GM23338 (cell line): ENCODE measurements at places on chromosomes 5 and 9. TPM values are rescaled to one million over a fixed set of nuclear protein-coding genes. Genes with fewer than 3 reads are reported as not detected.
A peak's percentile ranks its signal among the peaks of the same experiment; 100 is the strongest.

DNA sequence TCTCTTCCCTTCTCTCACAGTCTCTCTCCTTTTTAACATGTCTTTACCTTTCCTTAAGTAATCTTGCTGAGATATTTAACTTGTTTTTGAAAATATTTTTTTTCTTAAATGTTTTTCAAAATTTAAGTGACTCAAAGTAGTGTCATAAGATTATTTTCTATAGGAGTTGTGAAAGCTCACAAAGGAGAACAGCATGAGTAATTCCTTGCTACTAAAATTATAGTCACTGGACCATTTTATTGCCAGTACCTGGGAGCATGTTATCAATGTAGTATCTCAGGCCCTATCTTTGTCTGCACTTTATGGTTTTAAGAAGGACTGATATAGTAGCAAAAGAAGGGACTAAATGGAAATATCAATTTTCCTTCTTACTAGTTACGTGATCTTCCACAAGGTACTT, 181.9 kb downstream of the TMEM232 start:
- no peak for DNase-seq
- H3K27ac ChIP-seq, result no peak overlapping the region

Gene DIMT1
- 37.9 and 53.0 TPM in 2 replicates for total RNA-seq

- peaks cover 16% of the 10 kb centered on the region for H3K4me1 ChIP-seq
- H3K36me3 ChIP-seq, result no peaks in the 10 kb centered on the region
- no peak for DNase-seq
- H3K4me3 ChIP-seq, result no peak overlapping the region
- peaks cover 13% of the 10 kb centered on the region for H3K27me3 ChIP-seq
- H3K27ac ChIP-seq, result no peak overlapping the region
These were observed 1.2 kb upstream of the CCDC183 start for GRCh38 chr9:136795000-136795348.

- no peak overlapping the region for H3K27ac ChIP-seq
- no peaks in the 10 kb centered on the region for H3K27me3 ChIP-seq
- H3K4me1 ChIP-seq, result no peaks in the 10 kb centered on the region
- DNase-seq, result no peak
- 0 out of 2 replicates have a peak, but pooled peaks cover 8% of the 10 kb centered on the region for H3K36me3 ChIP-seq
- no peak overlapping the region for H3K4me3 ChIP-seq
These were observed 60.4 kb downstream of the GHR start for GRCh38 chr5:42483472-42484154.

Gene FBP1
- total RNA-seq, result 2.5 and 3.3 TPM in 2 replicates

Gene CERCAM
- total RNA-seq, result 5.6 and 7.9 TPM in 2 replicates

DNA sequence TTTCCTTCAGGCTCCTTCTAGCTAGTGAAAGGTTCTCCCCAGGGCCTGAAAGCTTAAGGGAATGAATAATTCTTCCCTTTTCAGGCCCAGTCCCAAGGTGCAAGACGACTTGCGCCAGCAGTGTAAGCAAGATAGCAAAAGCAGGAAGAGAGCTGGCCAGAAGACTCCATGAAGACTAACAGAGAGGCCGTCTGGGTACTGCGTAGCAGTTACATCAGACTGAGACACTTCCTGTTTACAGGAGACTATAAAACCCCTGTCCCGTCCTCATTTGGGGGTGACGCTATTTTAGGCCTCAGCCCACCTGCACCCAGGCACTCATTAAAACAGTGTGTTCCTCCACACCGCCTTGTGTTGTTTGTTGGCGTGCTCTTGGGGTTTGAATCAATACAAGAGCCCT, 90.7 kb upstream of the MOCS2 start:
- DNase-seq, result no peak
- no peaks in the 10 kb centered on the region for H3K27me3 ChIP-seq
- H3K4me1 ChIP-seq, result no peaks in the 10 kb centered on the region
- no peak overlapping the region for H3K4me3 ChIP-seq
- no peaks in the 10 kb centered on the region for H3K36me3 ChIP-seq
- no peak overlapping the region for H3K27ac ChIP-seq

Gene ZNF346
- total RNA-seq, result 21.6 and 27.2 TPM in 2 replicates

GRCh38 chr5:15566306-15566705, 66.3 kb downstream of the FBXL7 start:
- H3K4me3 ChIP-seq, result no peak overlapping the region
- DNase-seq, result no peak
- no peaks in the 10 kb centered on the region for H3K27me3 ChIP-seq

DNA sequence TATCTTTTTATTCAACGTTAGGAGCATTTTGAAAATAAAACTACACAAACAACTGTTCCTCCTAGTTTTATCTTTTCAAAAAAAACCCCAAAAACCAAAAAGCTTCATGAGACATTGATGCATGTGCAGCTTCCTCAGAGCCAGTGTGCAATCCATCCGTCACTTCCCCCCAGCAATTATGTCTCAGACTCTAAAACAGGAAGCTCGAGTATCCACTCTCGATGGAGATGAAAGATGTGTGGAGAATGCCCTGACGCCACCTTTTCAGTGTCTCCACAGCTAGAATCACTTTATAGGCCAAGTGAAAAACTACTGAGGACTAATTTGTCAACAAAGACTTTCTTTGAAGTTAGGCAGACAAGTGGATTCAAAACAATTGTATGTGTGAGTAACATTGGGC, 408.9 kb upstream of the SMARCA2 start:
- no peaks in the 10 kb centered on the region for H3K4me1 ChIP-seq
- no peaks in the 10 kb centered on the region for H3K36me3 ChIP-seq
- H3K4me3 ChIP-seq, result no peak overlapping the region
- no peak overlapping the region for H3K27ac ChIP-seq

Gene DMXL1
- 40.5 and 41.7 TPM in 2 replicates for total RNA-seq

DNA sequence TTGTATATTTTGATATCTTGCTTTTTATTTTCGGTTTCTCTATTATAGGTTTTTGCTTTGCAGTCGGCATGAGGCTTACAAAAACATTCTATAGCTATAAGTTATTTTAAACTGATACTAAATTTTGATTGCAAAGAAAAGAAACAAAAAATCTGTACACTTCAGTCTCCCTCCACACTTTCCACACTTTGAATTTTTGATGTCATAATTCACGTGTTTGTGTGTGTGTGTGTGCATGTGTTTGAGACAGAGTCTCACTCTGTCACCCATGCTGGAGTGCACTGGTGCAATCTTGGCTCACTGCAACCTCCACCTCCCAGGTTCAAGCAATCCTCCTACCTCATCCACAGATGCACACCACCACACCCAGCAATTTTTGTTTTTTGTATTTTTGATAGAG, 124.9 kb downstream of the MRPS30 start:
- H3K36me3 ChIP-seq, result no peaks in the 10 kb centered on the region
- DNase-seq, result no peak
- H3K27me3 ChIP-seq, result no peaks in the 10 kb centered on the region

GRCh38 chr5:111284825-111285224, 60.6 kb downstream of the CAMK4 start:
- no peaks in the 10 kb centered on the region for H3K27me3 ChIP-seq
- no peak overlapping the region for H3K4me3 ChIP-seq
- no peak overlapping the region for H3K27ac ChIP-seq

DNA sequence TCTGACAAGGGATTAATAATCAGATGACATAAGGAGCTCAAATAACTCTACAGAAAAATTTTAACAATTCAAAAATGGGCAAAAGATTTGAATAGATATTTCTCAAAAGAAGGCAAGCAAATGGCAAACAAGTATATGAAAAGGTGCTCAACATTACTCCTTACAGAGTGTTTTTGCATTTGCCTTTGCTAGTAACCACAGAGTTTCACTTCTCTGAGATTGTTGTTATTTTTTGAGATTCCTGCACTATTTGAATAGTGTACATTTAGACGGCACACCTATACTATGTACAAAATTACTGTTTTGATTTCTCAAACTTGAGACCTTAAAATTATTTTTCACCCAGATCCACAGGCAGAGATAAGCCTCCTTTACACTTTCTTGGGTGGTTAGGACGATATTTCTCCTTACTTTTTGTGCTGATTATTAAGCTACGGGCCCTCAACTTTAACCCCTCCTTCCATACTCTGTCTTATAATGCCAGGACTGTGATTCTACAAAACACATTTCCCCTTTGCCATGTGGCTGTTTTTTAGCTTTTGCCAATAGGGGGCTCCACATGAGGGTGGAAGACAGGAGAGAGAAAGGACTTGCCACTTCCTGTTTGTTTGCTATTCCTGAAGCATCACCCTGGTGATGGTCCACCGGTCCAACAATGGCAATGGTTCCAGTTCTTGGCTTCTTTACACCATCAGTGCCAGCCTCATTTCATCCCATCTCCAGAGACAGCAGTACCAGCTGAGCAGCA, 65.0 kb upstream of the DAP start:
- H3K4me3 ChIP-seq, result no peak overlapping the region
- H3K27ac ChIP-seq, result no peak overlapping the region
- no peaks in the 10 kb centered on the region for H3K4me1 ChIP-seq
- no peaks in the 10 kb centered on the region for H3K27me3 ChIP-seq
- no peaks in the 10 kb centered on the region for H3K36me3 ChIP-seq
- peak; percentile 69 for DNase-seq

- no peak overlapping the region for H3K27ac ChIP-seq
- H3K4me1 ChIP-seq, result no peaks in the 10 kb centered on the region
- H3K4me3 ChIP-seq, result no peak overlapping the region
- no peak for DNase-seq
- no peaks in the 10 kb centered on the region for H3K27me3 ChIP-seq
These were observed 41.1 kb downstream of the DAP start for GRCh38 chr5:10719965-10720364.

- peak; percentile 83 for DNase-seq
- H3K36me3 ChIP-seq, result no peaks in the 10 kb centered on the region
- peak overlapping the region; percentile 10; the same call in 1 of the 2 replicates for H3K27ac ChIP-seq
- H3K27me3 ChIP-seq, result no peaks in the 10 kb centered on the region
These were observed 587.7 kb upstream of the GRAMD2B start for GRCh38 chr5:125835293-125836172.

Gene IFNA13
- not detected in 2 replicates for total RNA-seq

- no peak overlapping the region for H3K4me3 ChIP-seq
- no peak overlapping the region for H3K27ac ChIP-seq
- no peak for DNase-seq
- peaks cover 3% of the 10 kb centered on the region; the same call in 1 of the 2 replicates for H3K36me3 ChIP-seq
- H3K27me3 ChIP-seq, result no peaks in the 10 kb centered on the region
These were observed 9.0 kb upstream of the PRR7 start for GRCh38 chr5:177437623-177438022.

DNA sequence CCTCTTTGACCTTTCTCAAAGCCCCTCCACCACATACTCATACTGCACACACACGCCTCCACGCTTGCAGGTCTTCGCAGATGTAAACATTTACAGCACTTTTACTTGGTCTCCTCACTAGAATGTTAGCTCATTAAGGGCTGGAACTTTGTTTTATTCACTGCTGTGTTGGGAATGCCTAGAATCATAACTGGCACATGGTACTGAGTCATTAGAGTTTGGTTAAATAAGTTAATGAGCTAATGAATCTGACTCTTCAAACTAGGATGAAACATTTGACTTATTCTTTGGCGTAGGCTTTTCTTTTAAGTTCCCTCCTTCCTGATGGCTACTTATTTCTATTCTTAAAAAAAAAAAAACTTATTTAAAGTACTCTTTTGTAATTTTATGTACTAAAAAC, 28.9 kb downstream of the MAN2A1 start:
- DNase-seq, result no peak
- H3K4me1 ChIP-seq, result peaks cover 14% of the 10 kb centered on the region
- no peaks in the 10 kb centered on the region for H3K27me3 ChIP-seq
- H3K27ac ChIP-seq, result no peak overlapping the region
- no peaks in the 10 kb centered on the region; the same call in 1 of the 2 replicates for H3K36me3 ChIP-seq

Gene SLC6A19
- total RNA-seq, result not detected in 2 replicates

DNA sequence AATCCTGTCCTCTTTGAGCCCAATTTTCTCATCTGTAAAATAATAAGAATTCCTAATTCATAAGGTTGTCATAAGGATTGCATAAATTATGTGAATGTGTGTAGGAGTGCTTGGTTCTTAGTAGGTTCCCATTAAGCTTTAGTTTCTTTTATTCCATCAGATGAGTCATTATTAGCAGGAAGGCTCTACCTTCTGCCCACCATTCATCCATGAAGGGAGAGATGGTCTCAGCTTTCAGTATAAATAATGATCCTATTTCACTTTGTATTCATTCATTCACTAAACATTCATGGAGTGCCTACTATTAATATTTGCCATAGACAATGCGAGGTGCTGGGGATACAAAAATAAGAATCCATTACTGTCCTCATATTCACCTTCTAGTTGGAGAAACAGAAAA, 3.0 kb downstream of the CMYA5 start:
- H3K4me3 ChIP-seq, result no peak overlapping the region
- peaks cover 11% of the 10 kb centered on the region; the same call in 1 of the 2 replicates for H3K4me1 ChIP-seq
- no peaks in the 10 kb centered on the region for H3K36me3 ChIP-seq
- DNase-seq, result no peak
- no peak overlapping the region for H3K27ac ChIP-seq

Gene ZFP2
- 0.42 and 0.62 TPM in 2 replicates for total RNA-seq

- no peaks in the 10 kb centered on the region for H3K4me1 ChIP-seq
- no peak overlapping the region for H3K4me3 ChIP-seq
- peak; percentile 60 for DNase-seq
- no peak overlapping the region for H3K27ac ChIP-seq
- H3K27me3 ChIP-seq, result no peaks in the 10 kb centered on the region
- no peaks in the 10 kb centered on the region for H3K36me3 ChIP-seq
These were observed 15.6 kb upstream of the IRF1 start for GRCh38 chr5:132506094-132506692.

Gene C9
- 2.8 TPM in 1 of 2 replicates, not detected in the other for total RNA-seq

Gene ADCY2
- total RNA-seq, result 49.3 and 74.9 TPM in 2 replicates

Gene CTSL
- 30.4 and 34.5 TPM in 2 replicates for total RNA-seq

Gene ZNF462
- 87.8 and 101 TPM in 2 replicates for total RNA-seq

Gene NKD2
- total RNA-seq, result 7.3 and 9.0 TPM in 2 replicates

- peak overlapping the region; percentile 13; the same call in 1 of the 2 replicates for H3K27ac ChIP-seq
- H3K4me1 ChIP-seq, result peaks cover 22% of the 10 kb centered on the region
- DNase-seq, result peak; percentile 77
- H3K27me3 ChIP-seq, result no peaks in the 10 kb centered on the region
- H3K36me3 ChIP-seq, result no peaks in the 10 kb centered on the region
These were observed 58.7 kb upstream of the NFIB start for GRCh38 chr9:14372437-14373335.

Gene CCIN
- total RNA-seq, result 0.14 TPM in 1 of 2 replicates, not detected in the other

Gene ENHO
- 9.2 and 13.8 TPM in 2 replicates for total RNA-seq

DNA sequence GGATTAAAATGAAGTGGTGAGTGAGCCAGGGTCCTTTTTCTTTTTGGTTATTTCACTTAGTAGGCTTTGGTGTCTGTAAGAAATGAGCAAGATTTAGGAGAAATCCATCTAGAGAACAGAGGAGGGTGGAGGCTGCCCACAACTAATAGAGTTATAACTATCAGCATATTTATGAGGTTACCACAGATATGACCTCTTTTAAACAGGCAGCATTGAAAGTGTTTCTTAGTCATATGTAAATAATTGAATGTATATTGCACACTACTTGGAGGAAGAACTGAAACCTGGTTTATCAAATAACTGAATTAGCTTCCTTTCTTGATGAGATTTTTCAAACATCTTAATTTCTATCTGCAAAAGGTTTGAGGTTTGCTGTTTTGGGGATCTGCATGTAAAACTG, 483.1 kb upstream of the PIK3R1 start:
- H3K4me3 ChIP-seq, result no peak overlapping the region
- H3K27ac ChIP-seq, result no peak overlapping the region
- H3K27me3 ChIP-seq, result no peaks in the 10 kb centered on the region
- no peaks in the 10 kb centered on the region for H3K36me3 ChIP-seq

Gene CAMK2A
- not detected in 2 replicates for total RNA-seq

Gene ARID3C
- total RNA-seq, result 0.49 TPM in 1 of 2 replicates, not detected in the other

Gene CCNO
- total RNA-seq, result not detected in 2 replicates
